ENCODE measurements at places on chromosomes 2 and 18.

DNA sequence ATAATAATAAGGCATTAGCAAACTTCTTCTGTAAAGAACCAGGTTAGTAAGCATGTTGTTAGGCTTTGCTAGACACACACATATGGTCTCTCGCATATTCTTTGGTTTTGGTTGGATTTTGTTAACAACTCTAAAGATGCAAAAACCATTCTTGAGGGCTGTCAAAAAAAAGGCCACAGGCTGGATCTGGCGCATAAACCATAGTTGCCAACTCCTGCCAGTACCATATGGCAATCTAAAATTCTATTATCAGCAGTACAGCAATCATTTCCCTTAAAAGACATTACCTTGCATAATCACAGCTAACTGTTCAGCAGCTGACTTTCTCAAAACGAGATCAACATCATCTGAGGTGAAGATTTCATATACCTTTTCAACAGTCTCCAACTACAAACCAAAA is 63.5 kb downstream of the RTTN start:
- DNase-seq: no peak

DNA sequence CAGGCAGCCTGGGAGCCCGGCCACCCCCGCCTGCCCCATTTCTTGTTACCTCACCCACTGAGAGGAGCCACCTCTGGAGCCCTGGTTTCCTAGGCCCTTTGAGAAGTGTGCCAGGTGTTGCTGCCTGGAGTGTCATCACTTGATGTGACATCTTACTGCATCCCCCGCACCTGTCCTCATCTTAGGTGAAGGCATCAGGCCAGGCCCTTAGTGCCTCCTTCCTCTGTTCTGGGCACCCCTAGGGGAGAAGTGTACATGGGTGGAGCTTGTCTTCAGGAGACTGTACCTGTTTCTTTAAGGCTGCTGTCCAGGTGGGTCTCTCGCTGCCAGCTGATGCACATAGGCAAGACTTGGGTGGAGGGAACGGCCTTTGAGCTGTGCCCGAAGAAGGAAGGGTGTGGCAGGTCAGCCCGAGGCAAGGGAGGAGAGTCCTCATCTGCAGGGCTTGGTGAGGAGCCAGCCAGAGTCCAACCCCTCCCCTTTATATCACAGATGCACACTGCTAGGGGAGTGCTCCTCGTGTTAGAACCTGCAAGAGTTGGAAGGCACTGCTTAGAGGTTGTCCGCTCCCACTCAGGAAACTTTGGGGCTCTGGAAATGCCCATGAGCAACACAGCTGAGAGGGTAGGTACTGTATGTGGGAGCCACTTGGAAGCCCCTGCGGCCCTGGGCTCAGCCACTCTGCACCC is 45.9 kb downstream of the NCK2 start:
- no peak for DNase-seq

DNA sequence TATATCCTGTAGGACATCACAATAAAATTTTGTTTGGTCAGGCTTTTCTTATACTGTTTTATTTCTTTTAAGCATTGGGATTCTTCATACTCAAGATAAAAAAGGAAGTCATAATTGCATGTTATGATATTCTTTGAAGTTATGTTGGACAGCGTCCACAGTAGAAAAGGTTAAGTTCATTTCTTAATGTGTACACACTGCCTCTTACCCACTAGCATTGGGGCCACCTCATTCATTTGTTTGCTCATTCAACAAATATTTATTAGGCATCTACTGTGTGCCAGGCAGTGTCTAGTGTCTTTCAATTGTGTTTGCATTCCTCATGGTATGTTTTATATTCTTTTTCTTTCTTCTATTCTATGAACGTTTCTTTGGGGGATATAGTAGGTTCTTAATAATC is 70.2 kb downstream of the PTPRM start:
- DNase-seq: no peak

- no peak for DNase-seq
Observed at GRCh38 chr2:132252191-132252893, 90.6 kb upstream of the ANKRD30BL start.

DNA sequence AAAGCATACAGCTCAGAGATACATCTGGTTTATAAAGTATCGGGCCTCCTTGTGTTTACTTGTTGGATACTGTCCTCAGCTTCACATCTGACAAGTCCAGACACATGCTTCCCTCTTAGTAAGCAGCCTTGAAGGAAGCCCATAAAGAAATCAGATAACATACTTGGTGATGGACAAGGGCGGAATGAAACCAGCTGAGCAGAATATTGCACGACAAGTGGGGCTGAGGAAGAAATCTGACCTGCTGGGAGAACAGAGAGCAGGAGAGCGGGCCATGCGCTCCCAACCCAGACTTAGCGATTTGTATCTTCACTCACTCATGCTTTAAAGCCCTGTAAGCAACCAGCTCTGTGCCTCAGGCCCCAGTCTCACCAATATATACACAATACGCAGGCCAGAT is 208.4 kb downstream of the CDH20 start:
- no peak for DNase-seq

GRCh38 chr2:190678444-190679162 is 29.7 kb downstream of the NAB1 start:
- DNase-seq: no peak

DNA sequence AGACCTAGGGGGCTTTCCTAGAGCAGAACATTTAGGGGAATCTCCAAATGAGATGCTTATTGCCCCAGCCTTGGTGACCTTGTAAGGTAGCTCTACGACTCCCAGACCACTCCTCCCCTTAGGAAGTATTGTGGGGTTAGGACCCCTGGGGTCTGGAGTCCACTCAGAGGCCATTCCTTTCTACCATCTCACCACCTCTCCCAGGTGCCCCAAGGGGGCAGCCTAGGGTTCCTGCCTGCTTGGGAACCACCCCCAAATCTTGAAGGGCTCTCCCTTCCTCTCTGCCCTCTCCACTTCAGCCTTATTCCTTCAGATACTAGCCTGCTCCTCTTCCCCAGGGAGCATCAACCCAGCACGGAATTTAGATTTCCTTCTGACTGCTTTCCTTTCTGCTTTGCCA is 17.5 kb upstream of the EXOC6B start:
- DNase-seq: no peak

DNA sequence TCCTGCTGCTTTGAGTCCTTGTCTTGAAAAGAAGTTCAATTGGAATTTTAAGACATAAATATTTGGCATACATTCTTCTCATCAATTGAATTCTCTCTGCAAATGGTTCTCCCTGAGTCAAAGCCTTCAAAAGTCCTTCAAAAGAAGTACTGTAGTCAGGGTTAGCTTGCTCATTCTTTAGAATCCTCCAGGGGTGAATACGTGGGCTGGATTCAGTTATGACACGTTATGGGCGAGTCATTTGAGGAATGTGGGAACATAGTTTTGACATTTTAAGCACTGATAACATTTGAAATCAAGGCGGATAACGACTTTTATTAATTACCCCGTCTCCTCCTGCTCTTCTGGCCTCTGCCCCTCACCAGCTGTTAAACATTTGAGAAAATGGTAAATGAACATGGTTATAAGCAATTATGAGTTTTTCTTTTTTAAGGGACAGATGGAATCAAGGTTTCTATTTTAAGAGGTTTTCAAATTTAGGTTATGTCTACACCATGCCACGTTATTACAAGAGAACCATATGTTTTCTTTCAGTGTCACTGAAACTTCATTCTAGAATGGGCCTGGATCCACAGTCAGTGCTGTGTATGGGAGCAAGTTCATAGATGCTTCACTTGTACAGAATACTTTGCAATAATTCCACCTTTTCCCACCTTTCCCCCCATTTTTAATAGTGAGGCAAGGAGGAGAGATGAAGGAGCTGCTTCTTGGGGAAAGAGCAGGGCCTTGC is 273.1 kb downstream of the TSN start:
- no peak for DNase-seq

DNA sequence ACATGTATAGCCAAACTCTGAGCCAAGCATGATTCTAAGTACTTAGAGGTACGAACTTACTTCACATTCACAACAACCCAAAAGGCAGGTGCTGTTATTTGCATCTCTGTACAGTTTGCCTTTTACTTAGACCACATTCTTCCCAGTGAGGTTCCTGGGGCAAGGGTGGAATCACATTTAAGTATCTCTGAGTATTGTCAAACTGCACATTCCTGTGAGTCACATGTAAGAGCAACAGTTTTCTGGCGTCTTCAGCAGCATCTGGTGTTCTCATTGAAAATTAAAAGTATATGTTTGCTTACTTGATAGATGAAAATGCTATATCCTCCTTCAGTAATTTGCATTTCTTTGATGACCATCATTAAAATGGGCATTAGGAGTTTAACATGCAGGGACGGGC is 119.1 kb downstream of the UXS1 start:
- no peak for DNase-seq

DNA sequence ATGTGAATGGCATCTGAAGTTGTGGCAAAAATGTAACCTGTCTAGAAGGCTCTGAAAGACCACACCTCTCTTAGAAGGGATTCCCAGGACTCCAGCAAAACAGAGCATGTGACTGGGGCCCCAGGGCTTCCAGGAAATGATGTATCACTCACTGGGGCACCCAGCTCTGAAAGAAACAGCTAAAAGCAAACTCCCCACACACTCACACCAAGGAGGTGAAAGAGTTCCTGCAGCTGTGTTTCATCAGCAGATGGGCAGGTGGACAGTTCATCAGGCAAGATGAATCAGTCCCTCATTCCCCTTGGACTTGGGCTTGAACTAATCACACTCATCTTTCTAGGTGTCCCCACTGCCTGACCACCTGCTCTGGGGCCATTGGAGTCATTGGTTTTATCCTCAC is 76.2 kb downstream of the CCBE1 start:
- no peak for DNase-seq

DNA sequence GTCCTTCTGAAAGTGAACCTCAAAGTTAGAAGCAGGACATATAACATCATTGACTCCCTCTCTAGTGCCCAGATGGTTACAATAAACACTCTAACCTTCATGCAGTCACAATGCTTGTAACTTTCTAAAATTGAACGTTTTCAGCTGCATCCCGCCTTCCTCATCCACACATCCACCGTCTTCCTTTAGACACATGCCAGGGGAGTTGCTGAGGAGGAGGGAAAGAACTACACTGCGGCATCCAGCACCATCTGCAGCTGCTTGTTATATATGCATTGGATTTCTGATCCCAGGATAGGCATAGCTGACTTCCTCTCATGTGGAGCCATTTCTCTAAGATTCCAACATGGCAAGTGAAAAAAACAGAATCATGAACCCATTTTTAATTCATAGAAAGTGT is 96.8 kb downstream of the FBXO15 start:
- DNase-seq: no peak

GRCh38 chr18:3457261-3457724 is 7.3 kb downstream of the TGIF1 start:
- DNase-seq: no peak

DNA sequence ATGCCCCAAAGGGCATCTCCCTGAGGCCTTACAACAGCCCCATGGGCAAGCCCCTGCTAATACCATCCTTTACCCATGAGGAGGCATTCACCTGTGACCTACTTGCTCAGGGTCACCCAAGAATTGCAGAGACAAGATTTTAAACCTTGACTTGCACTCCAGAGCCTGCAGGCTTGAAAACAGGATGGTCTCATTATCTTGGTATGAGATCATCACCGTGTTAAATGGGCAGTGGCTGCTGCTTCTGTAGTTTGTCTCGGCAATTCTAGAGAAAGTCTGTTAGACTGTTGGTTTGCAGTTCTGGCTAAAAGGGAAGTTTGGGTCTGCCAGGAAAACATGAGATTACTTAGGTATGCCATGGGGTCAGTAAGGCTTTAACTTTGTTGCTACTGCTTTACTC is 698.9 kb downstream of the GALR1 start:
- DNase-seq: no peak

DNA sequence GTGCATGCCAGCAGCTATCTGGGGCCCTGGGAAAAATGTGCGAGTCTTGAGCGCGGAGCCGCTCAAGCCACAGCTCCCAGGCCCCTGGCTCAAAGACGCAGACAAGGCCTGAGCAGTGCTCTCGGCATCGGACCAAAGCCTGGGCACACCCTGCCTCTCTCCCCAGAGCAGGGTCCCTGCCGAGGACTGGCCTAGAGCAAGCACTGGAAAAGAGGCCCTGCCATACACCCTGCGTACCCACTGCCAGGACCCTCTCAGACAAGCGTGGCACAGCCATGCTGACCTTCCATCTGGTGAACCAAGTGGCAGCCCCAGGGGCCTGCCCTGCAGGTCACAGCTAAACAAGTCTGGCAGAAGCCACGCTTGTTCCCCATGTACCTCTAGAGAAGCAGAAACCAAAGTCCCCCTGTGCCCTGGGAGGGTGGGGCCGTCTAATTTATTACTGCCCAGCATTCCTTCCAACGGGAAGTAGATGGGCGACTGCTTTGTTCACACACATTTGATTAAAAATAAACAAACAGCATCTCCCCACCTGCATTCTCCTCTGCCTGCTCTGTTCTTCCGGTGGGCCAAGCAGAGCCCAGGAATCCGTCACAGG is 14.0 kb downstream of the STK25 start:
- no peak for DNase-seq

DNA sequence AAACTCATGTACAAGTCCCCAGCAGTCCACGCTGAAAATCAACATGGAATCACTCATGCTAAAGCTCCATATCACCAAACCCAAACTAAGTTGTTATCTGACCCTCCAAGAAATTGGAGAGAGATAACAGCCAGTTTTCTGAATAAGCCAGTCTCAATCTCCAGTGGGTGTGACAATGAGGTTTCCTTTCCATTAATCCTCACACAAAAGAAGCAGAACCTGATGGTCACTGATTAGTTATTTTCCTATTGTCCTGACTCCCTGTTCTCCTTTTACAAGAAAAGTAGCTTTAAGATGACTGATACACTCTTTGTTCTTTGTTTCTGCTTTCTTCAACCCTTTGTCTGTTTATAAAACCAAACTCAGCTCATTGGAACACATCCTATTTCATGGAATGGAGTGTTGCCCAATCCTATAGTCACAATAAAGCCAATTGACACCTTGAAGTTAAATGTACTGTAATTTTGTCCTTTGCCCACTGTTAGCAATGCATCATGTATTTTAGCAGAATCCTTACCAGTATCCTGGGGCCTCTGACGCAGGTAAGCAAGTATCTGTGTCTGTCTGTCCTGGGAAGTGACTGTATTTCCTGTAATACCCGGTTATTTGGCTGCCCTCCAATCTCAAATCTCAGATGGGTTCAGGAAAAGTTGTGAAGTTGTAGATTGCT is 30.6 kb upstream of the SH3RF3 start:
- no peak for DNase-seq

- DNase-seq: no peak
Observed at GRCh38 chr18:37432436-37433195, 133.0 kb downstream of the CELF4 start.

GRCh38 chr18:27824841-27825681 is 351.9 kb downstream of the CDH2 start:
- no peak for DNase-seq

- DNase-seq: no peak
Observed at GRCh38 chr2:214587442-214587841, 176.6 kb downstream of the VWC2L start.

GRCh38 chr2:74764429-74765272 is 69.3 kb upstream of the HK2 start:
- DNase-seq: no peak

- no peak for DNase-seq
Observed at GRCh38 chr2:137155356-137156104, 390.2 kb downstream of the THSD7B start.

Measured in CD4-positive, alpha-beta T cell treated with Interferon alpha-2 for 1 hour (primary cell).